Foreskin fibroblast (primary cell): ENCODE measurements at places on chromosomes 7 and 10.

- DNase-seq: no peak
These were observed 130.0 kb downstream of the AUTS2 start for GRCh38 chr7:69728304-69728703.

- no peak for DNase-seq
These were observed 199.0 kb downstream of the HTR7 start for GRCh38 chr10:90658791-90659190.

- DNase-seq: no peak
These were observed 71.0 kb upstream of the NKX6-2 start for GRCh38 chr10:132856869-132857524.

DNA sequence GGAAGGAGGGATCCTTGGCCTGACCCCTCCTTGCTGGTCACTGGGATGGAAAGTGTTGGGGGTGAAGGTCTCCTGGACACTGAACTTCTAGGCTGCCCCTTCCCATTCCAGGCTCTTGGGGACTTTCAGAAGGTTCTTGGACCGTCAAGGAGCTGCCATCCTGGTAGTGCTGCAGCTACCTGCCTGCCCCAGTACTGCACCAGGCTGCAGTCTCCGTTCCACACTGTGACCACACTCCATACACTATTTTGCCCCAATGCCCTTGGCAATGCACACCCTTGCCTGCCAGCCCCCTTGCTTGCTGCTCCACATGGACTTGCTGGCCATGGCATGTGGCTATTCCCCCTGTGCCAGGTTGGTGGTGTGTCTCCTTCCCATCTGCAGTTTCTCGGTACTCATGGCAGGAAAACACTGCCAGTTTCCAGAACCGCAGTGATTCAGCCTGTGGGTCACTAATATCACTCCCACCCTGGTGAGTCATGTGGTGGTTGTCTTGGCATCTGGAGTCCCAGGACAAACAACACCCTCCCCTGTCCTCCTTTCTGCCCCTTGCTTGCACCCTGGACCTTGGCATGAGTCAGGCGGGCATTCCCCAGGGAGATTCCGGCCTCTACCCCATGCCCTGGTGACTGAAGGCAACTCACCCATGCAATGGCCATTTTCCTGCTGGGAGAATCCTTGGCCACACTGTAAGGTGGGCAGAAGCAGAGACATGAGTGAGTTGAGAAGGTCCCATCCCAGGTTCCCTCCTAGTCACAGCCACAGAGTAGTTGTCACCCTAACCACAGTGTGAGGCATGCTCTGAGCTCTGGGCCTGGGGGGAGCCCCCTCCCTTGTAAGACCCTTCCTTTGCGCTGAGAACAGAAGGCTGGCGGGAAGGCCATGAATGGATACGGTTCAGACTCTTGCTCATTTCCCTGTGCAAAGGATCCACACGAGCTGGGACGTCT lies 32.8 kb downstream of the GOLGA7B start:
- DNase-seq: peak; percentile 81

- peak; percentile 92 for DNase-seq
These were observed 304.4 kb downstream of the ZEB1 start for GRCh38 chr10:31623466-31623865.

- DNase-seq: no peak
These were observed 508 bp upstream of the TECPR1 start for GRCh38 chr7:98252425-98253054.

DNA sequence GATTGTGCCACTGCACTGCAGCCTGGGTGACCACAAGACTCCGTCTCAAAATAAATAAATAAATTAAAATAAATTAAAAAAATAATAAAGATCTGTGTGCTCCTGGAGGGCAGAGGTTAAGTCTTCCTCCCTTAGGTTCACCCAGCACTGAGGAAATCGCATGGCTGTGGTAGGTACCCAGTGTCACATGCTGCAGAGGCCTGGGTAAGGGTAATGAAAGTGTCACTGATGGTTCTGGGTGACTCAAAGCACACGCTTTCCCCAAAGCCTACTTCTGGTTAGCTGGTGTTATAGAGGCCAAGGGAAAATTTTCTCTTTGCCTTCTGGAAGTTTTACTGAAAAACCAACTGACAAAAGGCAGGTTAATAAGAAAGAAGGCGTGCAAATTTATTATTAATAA lies 88.8 kb upstream of the ITGB1 start:
- no peak for DNase-seq

GRCh38 chr7:101402081-101402779 lies 39.6 kb downstream of the COL26A1 start:
- DNase-seq: peak; percentile 70

DNA sequence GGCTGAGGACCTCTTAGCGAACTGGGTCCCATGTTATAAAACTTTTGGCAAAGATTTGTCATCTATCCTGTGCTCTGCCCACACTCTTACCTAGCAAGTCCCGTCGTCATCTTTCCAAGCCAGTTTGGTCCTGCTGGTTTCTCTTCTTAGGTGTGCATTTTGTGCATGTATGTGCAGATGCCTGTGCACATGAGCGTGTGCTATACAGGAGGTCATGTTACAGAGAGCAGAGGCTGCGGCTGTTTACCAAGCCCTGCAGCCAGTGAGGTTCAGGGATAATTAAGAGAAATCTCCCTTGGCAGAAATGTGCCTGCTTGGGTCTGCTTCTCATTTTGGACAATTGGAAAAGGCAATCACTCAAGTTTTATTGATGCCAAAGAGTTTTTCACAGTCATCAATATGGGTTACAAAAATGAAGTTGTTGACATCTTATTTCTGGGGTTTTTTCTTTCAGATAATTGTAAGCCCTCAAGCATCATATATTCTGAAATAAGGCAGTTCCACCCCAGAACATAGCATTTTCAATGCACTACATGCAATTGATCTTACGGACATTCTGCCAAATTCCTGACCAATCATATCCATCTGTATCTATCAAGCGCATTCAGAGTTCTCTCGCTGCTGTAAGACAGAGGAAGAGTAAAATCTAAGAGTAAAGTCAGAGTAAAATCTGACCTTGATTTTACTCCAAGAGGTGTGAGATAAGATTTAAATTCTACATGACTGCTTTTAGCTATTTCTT lies 361.4 kb upstream of the ZNF32 start:
- no peak for DNase-seq

DNA sequence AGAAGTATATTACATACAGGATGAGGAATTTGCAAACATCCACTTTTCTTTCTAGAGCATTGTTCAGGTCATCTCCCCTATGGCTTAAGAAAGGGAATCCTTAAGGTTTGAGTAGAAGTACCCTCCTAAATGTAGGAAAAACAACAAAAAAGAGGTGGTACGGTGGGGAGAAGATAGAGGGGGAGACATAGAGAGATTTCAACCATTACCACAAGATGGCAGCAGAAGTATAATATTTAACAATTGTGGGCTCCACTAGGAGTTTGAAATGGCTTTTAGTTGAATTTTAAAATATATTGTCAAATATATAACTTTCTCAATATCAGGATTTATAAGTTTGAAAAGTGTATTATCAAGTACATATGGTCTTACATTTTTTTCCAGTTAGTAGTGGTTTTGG lies 72.7 kb upstream of the PRKG1 start:
- no peak for DNase-seq

DNA sequence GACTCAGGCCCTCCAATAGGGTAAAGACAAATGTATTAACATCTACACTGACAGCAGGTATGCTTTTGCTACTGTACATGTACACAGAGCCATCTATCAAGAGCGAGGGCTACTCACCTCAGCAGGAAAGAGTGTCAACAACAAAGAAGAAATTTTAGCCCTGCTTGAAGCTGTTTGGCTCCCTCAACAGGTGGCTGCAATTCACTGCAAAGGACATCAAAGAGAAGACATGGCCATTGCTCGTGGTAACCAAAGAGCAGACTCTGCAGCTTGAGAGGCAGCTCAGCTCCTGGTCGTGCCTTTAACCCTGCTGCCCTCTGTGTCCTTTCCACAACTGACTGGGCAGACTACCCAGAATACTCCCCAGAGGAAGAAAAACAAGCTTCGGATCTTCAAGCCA lies 5.1 kb downstream of the AKR1B15 start:
- peak; percentile 21 for DNase-seq

DNA sequence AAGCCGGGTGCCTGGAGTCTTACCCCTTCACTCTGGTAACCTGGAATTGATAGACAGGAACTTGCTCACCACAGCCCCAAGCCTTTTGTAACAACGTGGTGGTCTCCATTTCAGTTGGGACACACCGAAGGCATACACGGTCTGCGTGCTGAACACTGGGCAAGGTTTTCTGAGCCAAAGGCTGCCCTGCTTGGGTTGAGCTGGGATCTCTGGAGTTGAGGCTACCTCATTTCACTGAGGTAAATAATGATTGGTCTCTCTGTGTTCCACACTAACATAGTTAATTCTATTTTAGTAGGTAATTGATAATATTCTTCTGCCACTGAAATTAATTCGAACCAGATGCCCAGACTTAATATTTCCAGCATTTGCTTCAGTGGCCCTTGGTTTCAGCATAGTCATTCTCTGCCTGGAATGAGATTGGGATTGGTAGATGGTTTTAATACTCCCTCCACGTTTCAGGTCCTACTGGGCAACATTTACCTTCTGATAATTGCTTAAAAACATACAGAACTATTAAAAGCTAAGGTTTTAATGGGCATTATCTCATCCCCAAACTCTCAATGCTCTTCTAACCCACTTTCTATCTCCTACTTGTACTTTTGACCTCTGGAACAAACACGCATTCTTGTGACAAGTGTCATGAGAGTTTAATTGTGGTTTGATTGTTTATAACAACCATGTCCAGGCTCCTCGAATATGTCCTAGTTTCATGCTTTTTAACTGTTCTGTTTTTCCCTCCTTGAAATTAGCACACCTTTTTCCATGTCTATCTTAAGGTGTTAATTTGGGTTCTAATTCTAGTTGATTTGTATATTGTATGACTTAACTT lies 202.3 kb upstream of the KLF6 start:
- peak; percentile 65 for DNase-seq

GRCh38 chr7:90841759-90842429 lies 245.8 kb downstream of the CDK14 start:
- no peak for DNase-seq

- no peak for DNase-seq
These were observed 295.5 kb downstream of the DOCK4 start for GRCh38 chr7:111910656-111911055.
